ENCODE measurements at places on chromosomes 2 and 18.

- no peak for DNase-seq
These were observed 163.6 kb upstream of the TMEM200C start for GRCh38 chr18:6058941-6059340.

DNA sequence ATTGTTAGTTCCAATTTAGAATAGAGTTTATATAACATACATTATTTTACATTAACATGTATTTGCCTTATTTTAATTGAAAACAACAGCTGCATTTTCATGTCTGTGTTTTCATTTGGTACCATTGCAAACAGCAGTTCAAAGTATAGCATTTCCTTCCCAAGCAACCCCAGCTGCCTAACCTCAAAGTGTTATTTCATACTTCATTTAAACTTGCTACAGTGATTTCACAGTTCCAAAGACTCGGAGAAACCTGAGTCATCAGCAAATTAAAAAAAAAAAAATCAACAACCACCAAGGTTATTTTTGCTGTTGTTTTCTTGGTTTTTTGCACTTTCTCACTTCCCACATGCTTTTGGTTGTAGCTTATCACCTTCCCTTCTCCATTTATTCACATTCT lies 236.5 kb upstream of the SPHKAP start:
- DNase-seq, result no peak

DNA sequence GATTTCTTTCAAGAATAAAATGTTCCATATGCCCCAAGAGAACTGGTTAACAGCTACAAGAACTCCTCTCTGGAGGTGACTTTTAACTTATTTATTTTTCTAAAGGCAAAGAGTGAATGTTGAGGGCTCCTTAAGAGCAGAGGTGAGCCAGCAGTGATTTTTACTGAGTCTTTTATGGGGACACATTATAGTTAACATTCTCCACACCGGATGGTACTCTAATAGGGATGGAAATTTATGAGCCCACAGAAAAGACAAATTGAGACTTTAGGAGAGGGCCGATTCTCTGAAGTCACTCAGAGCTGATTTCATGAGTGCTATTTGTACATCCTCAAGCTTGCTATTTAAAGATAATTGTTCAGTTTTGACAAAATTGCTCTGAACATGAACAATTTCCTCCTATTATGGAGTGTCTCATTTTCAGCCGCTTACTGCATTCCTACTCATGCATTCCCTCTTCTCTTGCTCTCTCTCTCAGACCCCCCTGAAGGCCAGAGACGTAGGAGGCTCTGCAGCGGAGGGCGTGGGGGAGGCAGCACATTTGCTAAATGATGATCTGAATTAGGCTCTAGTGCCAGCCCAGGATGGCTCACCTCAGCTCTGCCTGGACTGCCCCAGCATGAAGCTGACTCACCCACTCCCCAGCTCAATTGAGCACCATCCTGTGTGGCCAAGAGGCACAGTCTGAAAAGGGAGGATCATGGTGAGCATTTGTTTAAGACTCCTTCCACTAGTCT lies 5.9 kb upstream of the RPL37A start:
- DNase-seq, result no peak

GRCh38 chr2:2849464-2850217 lies 518.6 kb upstream of the MYT1L start:
- no peak for DNase-seq

DNA sequence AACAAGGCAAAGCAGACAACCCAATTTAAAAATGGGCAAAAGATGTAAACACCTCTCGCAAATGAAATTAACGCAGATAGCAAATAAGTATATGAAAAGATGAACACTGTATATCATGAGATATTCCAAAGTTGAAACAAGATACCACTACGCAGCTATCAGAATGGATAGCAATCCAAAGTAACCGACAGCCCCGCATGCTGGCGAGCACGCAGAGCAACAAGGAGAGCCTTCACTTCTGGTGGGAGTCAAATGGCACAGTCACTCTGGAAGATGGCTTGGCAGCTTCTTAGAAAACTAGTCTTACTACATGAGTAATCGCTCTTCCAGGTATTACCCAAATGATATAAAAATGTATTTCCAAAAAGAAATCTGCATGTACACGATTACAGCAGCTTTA lies 1.4 kb downstream of the NDUFA10 start:
- DNase-seq, result no peak

- DNase-seq, result no peak
These were observed 161.8 kb downstream of the LNPK start for GRCh38 chr2:175840256-175840655.

- DNase-seq, result no peak
These were observed 29.7 kb downstream of the LYPD6 start for GRCh38 chr2:149360106-149360505.

DNA sequence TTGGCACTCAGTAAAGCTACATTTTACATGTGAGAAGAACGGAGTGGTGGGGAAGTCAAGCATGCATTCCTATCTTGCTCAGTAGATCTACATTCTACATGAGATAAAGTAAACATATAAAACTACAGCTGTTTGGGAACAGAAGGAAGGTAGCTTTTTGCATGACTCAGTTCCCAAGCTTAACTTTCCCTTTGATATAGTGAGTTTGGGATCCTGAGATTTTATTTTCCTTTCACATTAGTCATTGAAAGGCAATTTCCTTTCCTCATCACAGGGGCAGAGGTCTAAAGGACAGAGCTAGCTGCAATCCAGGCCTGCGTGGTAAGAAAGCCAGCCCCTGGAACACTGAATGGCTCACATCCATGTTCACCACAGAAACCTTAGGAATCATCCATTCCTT lies 257.2 kb downstream of the SRBD1 start:
- no peak for DNase-seq

DNA sequence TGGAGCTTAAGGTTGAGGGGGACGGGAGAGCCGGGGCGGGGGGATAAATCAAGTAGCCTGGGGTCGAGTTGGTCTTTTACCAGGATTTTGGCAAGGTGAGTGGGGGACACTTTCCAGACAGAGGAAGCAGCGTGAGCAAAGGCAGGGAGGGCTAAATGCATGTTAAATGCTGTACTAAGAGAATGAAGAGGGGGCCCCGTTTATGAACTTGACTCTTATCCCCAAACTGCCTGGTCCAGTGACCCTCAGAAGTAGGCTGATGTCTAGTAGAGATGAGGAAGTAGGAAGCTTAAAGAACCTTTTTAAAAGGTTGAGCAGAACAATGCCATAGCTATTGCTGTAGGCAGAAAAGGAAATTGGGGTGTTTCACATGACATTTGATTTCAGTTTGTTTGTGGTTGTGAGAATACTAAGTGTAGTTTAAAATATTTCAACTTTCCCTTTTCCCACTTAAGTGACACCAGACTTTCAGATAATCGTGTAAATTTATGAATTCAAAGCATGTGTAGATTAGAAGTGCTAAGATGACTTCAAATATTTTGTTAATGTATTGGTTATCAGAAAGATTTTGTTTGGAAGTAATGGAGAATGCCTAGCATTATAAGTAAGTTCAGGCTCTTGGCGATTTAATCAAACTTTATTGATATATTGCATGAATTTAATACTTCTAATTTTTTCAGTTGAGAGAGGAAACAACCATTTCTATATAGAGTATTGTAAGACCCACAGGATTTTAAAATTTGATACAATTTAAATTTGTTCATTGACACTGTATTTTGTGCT lies 1.8 kb downstream of the REL start:
- DNase-seq, result peak; percentile 77

GRCh38 chr18:66759050-66759828 lies 155.3 kb upstream of the CDH19 start:
- DNase-seq, result no peak

GRCh38 chr2:9573013-9573720 lies 17.5 kb upstream of the ADAM17 start:
- no peak for DNase-seq

GRCh38 chr2:105801961-105802360 lies 57.2 kb downstream of the NCK2 start:
- DNase-seq, result no peak

DNA sequence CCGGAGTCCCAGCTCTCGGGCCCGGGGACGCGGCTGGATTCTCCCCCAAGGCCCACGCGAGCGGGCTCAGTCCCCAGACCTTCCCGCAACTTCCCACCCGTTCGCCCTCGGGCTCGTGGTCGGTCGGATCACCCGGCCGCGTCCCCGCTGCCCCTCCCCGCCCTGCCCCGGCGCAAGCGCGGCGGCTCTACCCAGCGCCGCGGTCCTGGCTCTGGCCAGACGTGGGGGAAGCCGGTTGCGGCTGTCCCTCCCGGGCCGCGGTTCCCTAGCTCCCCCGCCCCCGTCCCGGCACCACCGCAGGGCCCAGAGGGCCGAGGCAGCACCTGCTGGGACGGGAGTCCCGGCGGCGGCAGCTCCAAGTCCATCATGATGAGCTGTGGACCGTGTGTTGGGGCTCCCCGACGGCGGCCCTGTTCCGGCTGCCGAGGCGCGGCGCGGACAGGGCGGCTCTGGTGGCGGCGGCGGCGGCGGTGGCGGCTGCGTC lies 276 bp downstream of the NFE2L2 start:
- DNase-seq, result no peak

GRCh38 chr18:80129672-80130367 lies 20.8 kb downstream of the ADNP2 start:
- DNase-seq, result no peak

GRCh38 chr2:8314063-8314462 lies 367.8 kb upstream of the ID2 start:
- DNase-seq, result no peak

DNA sequence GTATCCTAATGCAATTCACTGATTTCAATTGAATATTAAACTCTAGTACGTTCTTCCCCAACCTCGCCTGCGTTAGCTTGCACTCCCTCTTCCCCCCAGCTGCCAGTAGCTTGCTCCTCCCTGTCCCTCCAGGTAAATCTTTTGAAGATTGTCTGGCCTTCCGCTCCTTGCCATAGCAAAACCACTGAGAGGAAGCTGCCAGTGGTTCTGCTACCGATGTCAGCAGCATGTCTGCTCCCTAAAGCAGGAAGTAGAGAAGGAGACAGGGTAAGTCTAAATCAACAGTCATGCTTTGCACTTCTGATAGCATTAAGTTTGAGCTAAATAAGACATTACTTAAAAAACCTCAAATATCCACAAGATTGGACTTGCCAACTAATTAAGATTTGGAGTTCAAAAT lies 89.1 kb downstream of the SCN2A start:
- DNase-seq, result no peak

DNA sequence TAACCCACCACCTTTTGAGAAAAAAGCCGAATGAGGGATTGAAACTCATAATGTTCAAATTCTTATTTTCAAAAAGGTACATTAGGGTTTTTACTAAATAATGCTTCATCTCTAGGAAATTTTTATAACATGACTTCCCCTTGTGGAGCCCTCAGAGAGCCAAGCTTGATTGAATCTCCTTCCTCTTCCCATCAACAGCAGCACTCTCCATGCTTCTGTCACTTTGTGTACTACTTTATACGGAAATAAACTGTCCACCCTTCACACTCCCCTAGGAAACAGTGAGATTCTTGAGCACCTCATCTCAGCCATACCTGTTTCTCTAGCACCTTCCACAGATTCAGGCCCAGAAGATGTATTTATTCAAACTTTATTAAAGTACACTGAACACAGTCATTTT lies 51.8 kb downstream of the TFPI start:
- DNase-seq, result no peak

GRCh38 chr18:58391932-58392323 lies 237.0 kb downstream of the ALPK2 start:
- DNase-seq, result no peak

DNA sequence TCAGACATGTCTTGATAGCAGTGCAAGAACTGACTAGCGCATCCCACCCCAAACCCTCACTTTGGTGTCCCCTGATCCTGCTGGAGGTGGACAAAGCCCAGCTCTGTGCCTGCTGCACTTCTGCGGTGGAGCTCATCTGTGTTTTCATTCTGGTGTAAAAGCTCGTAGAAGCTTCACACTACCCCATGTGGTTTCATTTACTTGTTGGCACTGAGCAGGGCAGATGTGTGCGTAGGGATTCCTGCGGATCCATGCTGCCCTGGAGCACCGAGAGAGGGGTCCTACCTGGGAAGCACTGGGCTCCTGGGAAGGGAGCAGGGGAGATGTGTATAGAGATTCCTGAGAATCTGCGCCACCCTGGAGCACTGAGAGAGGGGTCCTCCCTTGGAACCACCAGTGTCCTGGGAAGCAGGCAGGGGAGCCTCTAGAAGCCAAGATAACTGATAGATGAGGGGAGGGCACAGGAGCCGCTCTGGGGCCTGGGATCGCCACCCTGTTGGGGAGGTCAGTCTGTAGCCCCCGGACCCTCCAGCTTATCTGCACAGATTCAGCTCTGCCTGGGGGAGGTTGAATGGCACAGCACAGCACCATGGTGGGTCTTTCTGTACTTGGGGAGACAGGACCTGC lies 106.9 kb upstream of the OTOS start:
- no peak for DNase-seq

DNA sequence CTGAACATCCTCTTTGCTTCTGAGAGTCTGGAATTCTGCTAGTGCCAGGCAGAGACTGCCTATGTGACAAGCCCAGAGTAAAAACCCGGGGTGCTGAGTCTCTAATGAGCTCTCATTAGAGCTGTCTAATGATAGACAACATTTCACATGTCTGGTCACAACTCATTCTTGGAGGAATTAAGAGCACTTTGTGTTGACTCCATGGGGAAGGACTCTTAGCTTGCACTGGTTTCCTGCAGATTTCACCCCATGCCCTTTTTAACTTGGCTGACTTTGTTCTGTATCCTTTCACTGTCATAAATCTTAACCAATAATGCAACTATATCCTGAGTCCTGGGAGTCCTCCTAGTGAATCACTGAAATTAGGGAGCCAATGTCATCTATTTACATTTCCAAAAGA lies 33.5 kb downstream of the FBXO15 start:
- DNase-seq, result no peak

GRCh38 chr2:181861379-181861778 lies 30.2 kb upstream of the ITPRID2 start:
- DNase-seq, result no peak

GRCh38 chr18:48687346-48688042 lies 148.7 kb downstream of the CTIF start:
- DNase-seq, result no peak

GRCh38 chr2:121897335-121897970 lies 142.0 kb downstream of the TSN start:
- DNase-seq, result no peak

- no peak for DNase-seq
These were observed 21.8 kb downstream of the GBX2 start for GRCh38 chr2:236146436-236146835.

DNA sequence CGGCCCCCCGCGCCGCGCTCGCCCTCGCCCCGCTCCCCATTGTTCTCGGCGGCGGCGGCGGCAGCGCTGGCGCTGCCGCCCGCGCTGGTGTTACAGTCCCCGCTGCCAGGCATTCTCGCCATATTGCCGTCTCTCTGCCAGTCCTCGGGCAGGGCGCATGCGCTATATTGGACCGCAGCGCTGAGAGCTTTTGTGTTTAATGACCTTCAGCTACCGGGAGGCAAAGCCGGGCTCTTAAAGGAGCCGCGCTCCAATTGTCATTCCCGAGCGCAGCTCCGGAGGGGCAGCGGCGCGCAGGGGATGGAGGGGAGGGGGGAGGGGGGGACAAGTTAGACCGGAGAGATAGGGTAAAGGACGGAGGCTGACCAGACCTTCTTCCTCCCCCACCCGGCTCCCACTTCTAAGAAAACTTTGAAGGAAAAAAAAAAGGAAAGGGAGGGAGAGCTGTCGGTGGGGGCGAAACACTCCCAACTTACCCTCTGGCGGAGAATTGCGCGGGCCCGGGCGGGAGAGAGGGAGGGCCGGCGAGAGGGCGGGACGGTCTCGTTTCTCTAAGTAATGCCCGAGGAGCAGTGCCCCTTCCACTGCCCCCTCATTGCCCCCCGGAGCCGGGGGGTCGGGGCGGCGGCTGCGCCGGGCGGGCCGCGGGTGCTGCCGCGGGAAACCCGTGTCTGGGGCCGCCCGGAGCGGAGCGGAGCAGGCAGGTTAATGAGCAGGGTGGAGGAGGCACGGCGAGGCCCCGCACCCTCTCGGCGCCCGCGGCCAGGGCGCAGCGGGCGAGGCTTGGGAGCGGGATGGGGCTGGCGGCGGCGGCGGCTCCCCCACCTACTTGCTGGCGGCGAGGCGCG lies at the start of gene KCTD1:
KCTD1 (minus strand) TSS at position 139 of the 848 bp plus-strand sequence; CDS start at position 122, 17 bp downstream.
- DNase-seq, result peak; percentile 43
